Fibroblast of the conjunctiva (primary cell): ENCODE measurements at places on chromosomes 4 and X.

DNA sequence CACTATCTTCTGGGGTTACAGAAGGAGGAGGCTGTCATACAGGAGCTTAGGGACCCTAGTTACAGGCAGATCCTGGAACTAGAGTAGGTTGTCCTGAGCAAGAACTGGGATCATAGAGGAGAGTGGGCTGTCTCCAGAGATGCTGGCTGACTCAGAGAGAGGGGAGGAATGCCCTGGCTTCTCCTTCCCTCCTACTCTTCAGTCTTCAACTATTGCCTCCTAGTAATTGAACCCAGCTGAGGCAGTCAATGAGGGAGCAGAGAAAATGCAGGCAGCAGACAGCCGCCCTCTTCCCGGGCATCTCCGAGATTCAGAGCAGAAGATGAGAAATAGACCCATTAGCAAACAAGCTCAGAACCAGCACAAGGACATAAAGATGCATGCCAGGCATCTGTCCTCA, 118.3 kb upstream of the PDE5A start:
- DNase-seq, result peak; percentile 56

DNA sequence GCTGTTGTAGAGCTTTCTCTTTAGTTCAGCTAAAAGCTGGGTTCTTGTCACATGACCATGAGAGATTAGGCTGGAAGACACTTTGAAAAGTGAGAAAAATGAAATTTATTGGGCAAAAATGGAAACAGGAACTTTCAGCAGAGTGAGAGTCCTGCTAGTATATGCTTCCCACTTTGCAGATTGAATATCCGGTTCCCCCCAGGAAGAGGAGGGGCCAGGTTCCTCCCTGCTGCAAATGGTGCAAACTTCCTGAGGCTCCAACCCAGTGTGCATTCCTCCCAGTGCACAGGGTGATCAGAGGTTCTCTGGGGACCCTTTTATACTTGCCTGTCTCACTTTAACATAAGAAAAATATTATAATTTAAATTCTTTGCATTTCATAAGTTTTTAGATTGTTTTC, 119.9 kb upstream of the SPIN4 start:
- no peak for DNase-seq

GRCh38 chr4:158787709-158788475, 19.1 kb downstream of the FNIP2 start:
- no peak for DNase-seq

GRCh38 chr4:109589119-109589518, 29.1 kb downstream of the MCUB start:
- DNase-seq, result no peak

GRCh38 chr4:162837679-162838078, 329.0 kb downstream of the NAF1 start:
- no peak for DNase-seq

DNA sequence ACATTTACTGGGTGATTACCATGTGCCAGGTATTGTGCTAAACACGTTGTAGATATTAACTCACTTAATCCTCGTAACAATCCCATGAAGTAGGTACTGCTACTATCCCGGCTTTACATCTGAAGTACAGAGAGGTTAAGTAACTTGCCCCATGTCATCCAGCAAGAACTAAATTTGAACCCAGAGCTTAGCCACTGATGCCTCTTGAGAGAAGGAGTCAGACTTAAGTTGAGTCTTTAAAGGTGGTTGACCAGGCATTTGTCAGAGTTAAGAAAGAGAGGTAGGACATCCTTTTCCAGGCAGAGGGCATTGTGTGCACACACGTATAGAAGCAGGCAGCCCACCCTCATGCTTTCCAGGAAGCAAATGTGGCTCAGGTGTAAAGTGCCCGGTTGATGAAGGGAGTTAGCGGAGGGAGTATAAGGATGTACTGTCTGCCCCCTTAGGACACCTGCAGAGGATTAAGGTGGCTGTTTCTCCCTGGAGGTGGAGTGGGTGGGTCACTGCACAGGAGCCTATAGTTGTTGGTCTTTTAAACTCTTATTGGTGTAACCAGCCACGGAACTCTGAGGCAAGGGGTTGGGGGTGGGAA, 335 bp upstream of the CD38 start:
- no peak for DNase-seq

DNA sequence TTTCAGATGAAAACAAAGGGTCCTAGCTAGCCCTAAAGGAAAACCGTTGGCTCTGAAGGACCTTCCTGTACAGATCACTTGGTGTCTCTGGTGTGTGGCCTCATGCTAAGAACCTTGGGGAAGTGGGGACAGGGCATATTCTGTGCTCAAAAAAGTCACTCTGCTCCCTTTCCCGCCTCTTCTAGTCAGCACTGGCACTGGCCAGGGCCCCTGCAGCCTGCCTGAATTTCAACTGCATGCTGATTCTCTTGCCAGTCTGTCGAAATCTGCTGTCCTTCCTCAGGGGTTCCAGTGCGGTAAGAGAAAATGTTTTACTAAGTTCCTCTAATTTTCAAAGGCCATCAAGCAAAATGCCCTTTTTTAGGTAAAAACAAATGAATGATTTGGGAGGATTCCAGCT, 3.4 kb downstream of the CYBB start:
- DNase-seq, result no peak

- no peak for DNase-seq
Measured at GRCh38 chrX:40683245-40683644, 35.9 kb upstream of the CXorf38 start.

DNA sequence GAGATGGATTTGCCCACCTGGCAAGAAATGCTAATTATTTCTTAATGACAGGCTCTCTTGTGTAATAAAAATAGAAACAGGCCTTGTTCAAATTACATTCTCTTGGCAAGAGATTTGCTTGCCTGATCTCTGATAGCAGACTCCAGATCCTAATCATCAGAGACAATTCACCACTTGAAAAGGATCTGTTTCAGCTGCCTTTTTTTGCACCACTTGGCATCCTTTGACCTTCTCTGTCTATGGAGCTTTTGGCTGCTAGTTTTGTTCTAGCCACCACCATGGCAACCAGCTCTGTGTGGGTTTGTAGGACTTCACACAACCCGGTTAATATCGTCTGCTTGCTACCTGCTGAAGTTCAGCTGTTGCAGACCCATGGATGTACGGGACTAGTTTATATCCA, 241.1 kb upstream of the TLL1 start:
- no peak for DNase-seq

DNA sequence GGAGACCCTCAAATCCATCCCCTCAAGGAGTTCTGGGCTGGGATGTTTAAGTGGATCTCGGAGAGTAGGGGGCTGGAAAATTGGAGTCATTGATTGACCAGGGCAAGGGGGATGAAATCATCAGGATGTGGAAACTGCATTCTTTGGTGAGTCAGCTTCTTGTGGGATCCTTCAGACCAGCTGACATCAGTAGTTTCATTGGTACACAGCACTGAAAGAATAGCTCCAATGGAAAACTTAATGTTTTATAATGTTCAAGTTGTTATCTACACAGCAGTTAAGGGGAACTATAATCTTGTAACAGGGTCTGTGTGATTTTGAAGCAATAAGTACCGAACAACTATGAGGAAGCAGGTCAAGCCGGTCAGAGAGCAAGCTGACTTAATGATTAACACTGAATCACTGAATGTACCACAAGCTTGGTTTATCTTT, 506.1 kb downstream of the RPA4 start:
- peak; percentile 54 for DNase-seq

- DNase-seq, result no peak
Measured at GRCh38 chr4:83858131-83858530, 322.2 kb downstream of the GPAT3 start.

- DNase-seq, result no peak
Measured at GRCh38 chr4:73764513-73764912, 24.1 kb downstream of the CXCL8 start.

- no peak for DNase-seq
Measured at GRCh38 chrX:10496345-10496965, 123.9 kb downstream of the MID1 start.

GRCh38 chrX:124239911-124240310, 92.5 kb upstream of the TEX13D start:
- no peak for DNase-seq

DNA sequence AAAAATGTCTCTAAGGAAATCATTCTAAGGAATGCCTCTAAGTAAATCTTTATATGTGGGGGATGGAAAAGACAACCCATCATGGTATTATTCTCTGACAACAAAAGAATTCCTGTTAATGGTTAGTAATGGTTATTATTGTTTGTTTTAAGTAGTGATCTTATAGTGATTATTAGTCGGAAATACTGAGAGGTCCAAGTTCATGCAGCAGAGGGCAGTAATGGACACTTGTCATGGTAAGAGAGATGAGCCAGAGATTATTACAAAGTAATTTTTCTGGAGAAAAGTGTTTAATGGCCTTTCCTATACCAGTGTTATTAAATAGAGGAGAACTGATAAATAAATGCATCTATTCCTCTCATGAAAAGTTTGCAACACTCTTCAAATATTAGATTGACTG, 8.1 kb upstream of the DKK2 start:
- no peak for DNase-seq

- peak; percentile 82 for DNase-seq
Measured at GRCh38 chr4:17168571-17168970, 270.1 kb upstream of the LDB2 start.

DNA sequence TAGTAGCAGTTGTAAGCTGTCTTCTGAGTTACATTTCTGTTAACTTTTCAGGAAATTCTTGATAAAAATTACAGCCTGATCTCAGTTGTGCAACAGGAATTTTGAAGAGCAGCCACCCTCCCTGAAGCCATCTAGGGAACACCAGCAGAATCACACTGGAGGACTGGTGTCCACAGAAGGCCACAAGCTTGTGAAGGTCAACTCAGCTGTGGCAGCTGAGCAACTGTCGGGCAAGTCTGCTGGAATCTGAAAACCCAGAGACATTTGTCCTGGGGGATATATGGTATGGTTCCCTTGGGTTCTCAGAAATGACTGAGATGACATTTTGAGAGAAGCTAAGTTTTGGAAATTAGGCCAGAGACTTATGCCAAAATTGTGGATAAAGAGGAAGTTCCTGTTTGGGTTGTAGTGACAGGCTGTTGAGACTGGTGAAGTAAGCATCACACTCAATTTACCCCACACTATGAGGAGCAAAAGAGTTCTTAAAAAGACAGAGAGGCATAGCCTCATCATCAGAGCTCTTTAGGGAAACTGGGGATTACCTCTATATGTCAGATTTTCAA, 78.1 kb upstream of the TNIP3 start:
- DNase-seq, result no peak

DNA sequence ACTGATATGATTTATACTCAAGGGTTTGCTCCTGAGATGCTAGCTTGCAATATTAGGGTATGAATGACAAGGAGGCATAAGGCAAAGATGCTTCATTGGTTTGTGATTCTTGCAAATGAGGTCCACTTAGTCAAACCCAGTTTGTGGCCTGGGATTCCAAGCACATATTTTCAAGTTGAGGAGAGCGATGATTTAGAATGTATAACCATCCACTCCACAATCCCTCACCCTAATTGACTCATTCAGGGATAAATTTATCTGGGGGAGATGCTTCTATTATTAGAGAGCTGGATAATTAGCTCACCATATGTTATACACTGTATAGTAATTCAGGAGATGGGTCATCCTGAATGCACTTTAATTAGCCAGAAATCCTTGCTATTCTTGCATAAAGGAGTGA, 118.3 kb upstream of the PUDP start:
- DNase-seq, result no peak

GRCh38 chr4:124481123-124481522, 231.4 kb downstream of the ANKRD50 start:
- no peak for DNase-seq

- DNase-seq, result peak; percentile 47
Measured at GRCh38 chrX:110021258-110022022, 18.5 kb downstream of the TMEM164 start.

GRCh38 chr4:23333556-23333945, 556.3 kb downstream of the PPARGC1A start:
- DNase-seq, result no peak

GRCh38 chrX:153727123-153727931, 2.7 kb downstream of the ABCD1 start:
- no peak for DNase-seq

GRCh38 chrX:154655786-154656185, 2.4 kb upstream of the CTAG2 start:
- no peak for DNase-seq

GRCh38 chr4:186200516-186200915, 9.1 kb downstream of the CYP4V2 start:
- no peak for DNase-seq

- no peak for DNase-seq
Measured at GRCh38 chr4:147194604-147195003, 248.9 kb upstream of the TTC29 start.

GRCh38 chr4:10983268-10983667, 298.7 kb upstream of the CLNK start:
- no peak for DNase-seq

GRCh38 chrX:25015486-25016360, at the start of gene ARX:
Gene ARX, minus strand, starts transcription at chrX:25015965. Its CDS starts 228 bp downstream, at chrX:25015737.
- DNase-seq, result peak; percentile 20

- no peak for DNase-seq
Measured at GRCh38 chr4:11821772-11822430, 393.2 kb upstream of the HS3ST1 start.

DNA sequence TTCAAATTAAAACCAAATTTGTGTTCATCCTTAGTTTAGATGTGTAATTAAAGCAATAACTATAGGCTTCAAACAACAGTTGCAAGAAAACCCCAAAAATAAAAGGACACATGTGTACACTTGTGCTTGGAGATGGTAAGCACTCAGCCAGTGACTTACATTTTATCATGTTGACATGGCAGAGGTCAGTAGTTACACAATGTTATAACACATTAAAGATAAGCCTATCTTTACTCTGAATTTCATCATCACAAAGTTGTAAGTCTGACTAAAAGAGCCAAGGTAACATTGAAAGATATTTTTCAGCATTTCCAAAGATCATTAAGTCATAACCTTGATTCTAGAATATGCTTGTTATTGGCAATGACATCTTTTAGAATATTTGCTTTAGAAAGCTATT, 98.5 kb upstream of the PNPLA4 start:
- no peak for DNase-seq

DNA sequence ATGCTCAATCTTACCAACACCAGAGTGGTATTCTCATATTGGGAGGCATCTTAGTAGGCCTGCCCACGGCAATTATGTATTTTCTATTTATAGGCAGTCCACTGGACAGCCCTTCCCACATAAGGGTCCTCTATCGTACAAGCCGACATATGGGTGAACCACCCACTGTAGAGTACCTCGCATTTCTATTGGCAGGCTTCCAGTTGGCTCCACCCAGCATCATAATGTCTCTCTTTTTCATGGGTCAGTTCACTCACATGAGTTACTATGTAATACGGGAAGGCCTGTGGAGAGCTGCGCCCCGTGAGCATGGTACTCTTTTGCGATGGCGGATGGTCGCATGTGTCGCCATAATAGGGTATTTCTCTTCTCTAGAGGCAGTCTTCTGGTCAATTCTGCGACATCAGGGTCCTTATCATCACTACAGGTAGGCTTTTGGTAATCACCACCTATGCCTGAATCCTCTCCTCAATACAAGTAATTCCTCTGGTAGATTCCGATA, 29.4 kb upstream of the FOXR2 start:
- no peak for DNase-seq
